Stimulated activated CD8-positive, alpha-beta memory T cell treated with anti-CD3 and anti-CD28 coated beads, Interleukin-2, amount 100 ng/mL, for 1 hour (primary cell): ENCODE measurements at places on chromosomes 2 and 18.

- DNase-seq, result no peak
Measured at GRCh38 chr18:36545821-36546427, 248.4 kb downstream of the FHOD3 start.

DNA sequence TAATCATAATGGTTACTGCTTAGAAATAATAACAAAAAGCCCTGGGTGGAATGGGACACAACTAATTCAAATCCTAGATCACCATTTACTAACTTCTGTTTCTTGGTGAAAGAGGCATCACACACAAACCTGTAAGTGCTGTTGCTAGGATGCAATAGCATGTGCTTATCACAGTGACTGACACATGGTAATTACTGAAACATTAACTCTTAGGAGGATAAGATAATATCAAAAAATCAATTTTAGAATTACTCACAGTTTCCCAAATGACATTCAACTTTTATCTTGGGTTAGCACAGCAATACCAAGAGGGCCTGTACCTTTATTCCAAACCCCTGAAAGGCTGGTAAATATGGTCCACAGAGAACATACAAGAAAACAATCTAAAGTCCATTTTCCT, 69.1 kb downstream of the MBOAT2 start:
- DNase-seq, result no peak

- DNase-seq, result no peak
Measured at GRCh38 chr18:75467281-75467795, 39.8 kb upstream of the SMIM21 start.

DNA sequence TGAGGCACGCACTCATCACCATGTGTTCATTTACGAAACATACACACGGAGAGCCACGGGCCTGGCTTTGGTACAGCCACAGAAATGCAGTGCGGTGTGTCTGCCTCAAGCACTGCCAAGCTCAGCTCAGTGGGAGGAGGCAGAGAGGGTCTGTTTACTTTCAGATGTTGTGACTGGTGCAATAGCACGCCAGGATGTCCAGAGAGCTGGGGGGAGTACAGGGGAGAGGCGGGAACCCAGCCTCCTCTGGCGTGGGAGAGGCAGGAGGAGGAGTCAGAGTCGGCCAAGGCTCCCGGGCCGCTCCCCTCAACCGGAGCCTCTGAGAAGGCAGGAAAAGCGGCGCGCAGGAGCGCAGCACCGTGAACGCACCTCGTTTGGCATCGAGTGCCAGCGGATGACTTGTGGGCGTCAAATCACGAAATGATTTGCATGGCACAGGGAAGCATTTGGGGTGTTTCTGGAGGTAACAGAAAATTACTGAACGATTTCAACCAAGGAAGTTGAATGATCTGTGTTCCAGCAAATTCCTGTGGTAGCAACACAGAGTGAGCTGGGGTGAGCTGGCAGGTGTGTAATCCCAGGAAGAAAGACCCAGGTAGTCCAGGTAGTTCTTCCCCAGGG, 143.0 kb downstream of the ZNF516 start:
- no peak for DNase-seq

GRCh38 chr2:5691221-5691984, 781 bp upstream of the SOX11 start:
- DNase-seq, result no peak
